HEK293T (cell line): ENCODE measurements at places on chromosomes 2 and 18.

GRCh38 chr2:64931246-64932115 is 57.7 kb upstream of the SLC1A4 start:
- no peak for DNase-seq

DNA sequence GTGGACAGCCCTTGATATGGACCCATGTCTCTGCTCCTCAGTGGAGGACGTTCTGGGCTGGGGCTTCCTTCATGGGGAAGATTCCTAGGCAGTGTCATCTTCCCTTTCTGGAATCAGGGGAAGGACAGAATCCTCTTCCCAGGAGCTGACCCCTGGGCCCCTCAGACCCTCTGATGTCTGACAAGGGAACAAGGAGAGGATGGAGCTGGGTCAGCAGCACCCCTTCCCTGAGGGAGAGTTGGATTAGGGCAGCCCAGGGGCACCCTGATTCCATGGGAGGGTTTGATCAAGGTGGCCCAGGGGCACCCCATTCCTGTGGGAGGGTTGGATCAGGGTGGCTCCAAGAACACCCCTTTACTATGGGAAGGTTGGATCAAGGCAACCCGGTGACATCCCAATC is 86.5 kb downstream of the ACKR3 start:
- no peak for DNase-seq

- DNase-seq: no peak
These were observed 133.0 kb downstream of the SLC8A1 start for GRCh38 chr2:40318921-40319320.

DNA sequence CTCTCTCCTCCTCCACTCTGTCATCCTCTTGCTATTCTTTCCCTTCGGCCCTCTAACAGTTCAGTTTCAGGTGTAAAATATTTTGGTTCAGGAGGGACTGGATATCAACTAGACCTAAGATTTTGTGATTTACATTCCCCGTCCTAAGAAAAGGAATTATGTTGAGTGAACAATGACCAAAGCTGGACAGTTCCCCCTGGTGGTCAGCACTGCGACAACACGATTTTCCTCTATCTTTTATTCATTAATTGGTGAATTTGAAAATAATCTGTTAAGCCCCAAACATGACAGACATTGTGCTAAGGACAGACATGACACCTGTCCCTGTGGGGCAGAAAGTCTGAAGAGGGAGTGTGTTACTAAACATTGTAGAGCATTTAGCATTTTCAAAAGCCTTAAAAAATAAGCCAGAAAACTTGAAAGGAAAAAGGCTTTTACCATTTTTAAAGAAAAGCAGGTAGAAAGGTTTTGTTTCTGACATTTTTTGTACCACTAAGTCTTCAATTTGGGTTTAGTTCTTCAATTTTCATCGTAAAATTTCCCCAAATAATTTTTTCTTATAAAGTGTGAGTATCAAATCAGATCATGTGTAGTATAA is 28.4 kb upstream of the GTF2A1L start:
- peak; percentile 54 for DNase-seq

- DNase-seq: no peak
These were observed 1.4 kb upstream of the CD226 start for GRCh38 chr18:69948919-69949537.

- no peak for DNase-seq
These were observed 34.3 kb upstream of the PXDN start for GRCh38 chr2:1778566-1778965.

DNA sequence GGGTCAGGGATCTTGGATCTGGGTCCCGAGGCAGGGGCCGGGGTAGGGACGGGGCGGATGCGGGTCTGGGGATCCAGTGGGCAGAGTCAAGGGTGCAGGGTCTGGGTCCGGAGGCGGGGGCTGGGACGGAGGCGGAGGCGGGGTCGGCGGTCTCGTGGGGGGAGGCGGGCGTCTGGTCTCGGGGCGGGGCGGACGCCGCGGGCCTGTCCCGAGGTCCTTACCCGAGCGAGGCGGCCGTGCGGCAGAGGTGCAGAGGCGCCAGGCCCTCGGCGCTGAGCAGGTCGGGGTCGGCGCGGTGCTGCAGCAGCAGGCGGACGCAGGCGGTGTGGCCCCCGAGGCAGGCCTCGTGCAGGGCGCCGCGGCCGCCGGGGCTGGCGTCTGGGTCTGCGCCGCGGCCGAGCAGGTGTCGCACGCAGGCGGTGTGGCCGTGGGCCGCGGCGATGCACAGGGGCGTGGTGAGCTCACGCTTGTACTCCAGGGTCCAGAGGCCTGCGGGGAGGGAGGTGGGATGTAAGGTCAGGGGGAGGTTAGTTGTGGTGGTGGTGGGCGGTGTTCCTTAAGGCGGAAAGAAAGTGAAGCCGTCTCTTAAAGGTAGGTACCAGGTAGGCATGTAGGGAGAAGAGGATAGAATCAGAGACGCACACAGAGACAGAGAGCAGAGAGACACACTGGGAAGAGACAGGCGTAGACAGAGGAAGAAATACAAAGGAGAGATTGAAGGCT is 26.6 kb downstream of the ASB18 start:
- DNase-seq: no peak

DNA sequence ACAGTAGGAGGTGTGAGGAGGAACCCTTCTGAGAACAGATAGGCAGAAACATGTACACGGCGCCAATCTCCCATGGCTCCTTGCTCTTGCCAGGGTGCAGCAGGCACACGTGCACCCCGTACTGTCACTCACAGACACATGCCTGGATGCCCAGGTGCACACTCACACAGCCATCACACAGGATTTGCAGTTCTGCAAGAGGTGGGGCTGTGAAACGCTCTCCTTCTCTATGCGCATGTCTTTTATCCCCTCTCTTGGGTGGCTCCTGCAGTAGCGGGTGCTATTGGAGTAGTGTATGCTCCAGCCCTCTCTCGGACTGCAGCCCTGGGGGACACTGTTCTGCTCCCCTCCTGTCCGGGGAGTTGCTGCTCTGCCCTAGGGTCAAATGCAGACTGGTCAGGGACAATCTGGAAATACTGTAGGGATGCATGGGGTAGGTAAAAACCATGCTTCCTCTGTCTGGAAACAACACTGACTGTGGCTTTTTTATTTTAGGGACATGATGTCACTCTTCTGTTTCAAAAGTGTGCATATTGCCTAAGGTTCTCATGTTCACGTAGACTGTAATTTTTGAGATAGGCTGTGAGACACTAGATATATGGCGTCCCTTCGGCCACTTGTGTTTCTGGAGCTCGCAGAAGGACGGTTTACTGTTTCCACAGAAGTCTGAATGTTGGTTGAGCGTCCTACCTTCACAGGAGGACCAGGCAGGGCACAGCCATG is 118.5 kb downstream of the PRKCE start:
- DNase-seq: no peak

GRCh38 chr2:44555700-44556099 is 194.0 kb downstream of the CAMKMT start:
- DNase-seq: no peak
